Breast epithelium (tissue), 4 donors: ENCODE measurements at places on chromosomes 1 and 21. TPM values are rescaled to one million over a fixed set of nuclear protein-coding genes. Genes with fewer than 3 reads are reported as not detected.

DNA sequence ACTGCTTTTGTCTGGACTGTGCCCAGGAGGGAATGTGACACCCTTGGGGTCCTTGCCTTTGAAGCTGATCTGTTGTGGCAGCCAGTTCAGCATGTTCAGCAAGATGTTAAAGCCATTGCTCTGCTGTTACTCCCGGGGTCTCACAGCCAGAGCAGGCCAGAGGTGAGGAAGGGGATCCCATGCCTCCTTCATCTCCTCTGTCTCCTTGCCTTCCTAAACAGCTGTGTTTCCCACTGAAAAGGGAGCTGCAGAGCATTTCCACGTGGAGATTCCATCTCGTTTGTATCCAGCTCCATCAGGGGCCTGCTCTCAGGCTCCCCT, 135.8 kb upstream of the COL6A1 start:
- no peak for DNase-seq

- peak; percentile 62 for DNase-seq
These were observed 15.2 kb downstream of the POGZ start for GRCh38 chr1:151443846-151444782.

- no peak for DNase-seq
These were observed 7.6 kb downstream of the SLC25A24 start for GRCh38 chr1:108192581-108192980.

DNA sequence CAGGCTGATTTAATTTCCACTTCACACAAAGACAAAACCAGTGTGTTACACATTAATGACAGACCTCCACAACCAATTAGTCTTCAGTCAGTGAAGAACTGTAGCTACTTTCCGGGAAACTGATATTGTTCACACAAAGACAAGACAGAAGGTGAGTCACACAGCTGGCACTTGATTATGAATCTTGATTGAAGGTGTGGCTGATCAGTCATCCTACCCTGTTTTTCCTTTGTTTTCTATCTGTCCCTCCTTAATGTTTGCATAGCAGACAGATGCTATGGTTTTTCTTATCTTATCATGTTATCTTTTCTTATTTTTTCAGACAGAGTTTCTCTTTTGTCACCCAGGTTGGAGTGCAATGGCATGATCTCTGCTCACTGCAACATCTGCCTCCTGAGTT, 185.1 kb upstream of the GREM2 start:
- no peak for DNase-seq

The FMO3 gene
- total RNA-seq = 6.1 TPM

DNA sequence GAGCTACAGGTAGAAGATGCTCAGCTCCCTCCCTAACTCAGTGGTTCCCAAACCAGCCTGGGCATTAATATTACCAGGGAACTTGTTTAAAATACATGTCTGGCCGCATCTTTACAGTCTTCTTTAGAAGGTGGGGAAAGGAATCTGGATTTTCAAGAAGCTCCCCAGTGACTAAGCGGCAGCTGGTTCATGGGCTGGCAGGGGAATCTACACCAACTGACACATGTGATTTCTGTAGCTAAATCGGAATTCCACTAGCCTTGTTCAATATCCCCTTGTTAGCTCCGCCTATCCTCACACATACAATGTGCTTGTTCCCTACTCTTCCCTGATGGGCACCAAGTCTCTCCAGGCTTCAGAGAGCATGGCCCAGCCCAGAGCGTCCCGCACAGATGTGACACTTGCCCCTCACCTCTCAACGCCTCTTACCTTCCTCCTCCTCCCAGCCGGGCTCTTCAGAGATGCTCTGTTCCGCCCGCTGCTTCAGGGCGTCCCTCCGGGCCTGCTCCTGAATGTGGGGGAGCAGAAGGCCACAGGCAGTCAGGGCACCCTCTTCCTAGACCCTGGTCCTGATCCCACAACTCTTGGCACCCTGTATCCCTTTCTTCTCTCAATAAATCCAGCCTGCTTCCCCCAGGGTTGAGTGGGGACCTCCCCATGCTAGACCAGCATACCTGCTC, 15.3 kb downstream of the TSSK3 start:
- DNase-seq = no peak

DNA sequence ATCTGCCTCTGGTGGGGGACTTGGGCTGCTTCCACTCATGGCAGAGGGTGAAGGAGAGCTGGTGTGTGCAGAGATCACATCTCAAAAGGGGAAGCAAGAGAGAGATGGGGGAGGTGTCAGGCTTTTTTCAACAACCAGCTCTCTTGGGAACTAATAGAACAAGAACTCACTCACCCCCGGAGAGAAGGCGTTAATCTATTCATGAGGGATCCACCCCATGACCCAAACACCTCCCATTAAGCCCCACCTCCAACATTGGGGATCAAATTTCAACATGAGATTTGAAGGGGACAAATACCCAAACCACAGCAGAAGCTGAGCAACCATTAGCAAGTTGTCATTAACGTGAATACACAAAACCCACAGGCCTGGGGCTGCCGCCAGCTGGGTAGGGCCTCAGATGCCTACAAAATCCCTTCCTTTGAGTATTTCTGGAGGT, 12.0 kb upstream of the VWA5B1 start:
- DNase-seq = no peak

- DNase-seq = no peak
These were observed 23.7 kb downstream of the RWDD3 start for GRCh38 chr1:95257758-95258157.

GRCh38 chr1:31244326-31244725, 4.6 kb upstream of the NKAIN1 start:
- no peak for DNase-seq

DNA sequence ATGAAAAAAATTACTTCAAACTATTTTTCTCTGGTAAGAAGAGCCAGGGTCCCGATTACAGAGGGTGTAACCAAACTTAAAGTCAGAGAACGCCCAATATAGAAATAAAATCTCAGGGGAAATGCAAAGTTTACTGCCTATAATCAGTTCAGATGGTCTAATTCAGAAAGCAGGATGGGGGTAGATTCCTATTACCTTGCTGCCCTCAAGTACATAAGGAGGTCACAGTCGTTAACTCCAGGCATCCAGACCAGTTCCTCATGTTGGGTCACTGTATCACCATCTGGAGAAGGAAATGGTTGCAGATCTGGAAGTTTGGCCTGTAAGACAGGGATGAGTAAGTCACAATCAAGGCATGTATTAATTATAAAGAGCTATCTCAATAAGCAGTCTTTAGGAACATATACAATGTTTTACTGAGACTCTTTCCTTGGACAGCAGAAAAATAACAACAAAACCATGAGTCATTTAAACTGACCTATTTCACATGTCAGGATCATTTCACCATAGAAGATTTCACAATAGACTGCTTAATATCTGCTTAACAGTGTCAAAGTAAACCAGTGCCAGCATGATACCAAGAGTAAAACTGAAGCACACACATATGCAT, 179.4 kb downstream of the SLC45A1 start:
- no peak for DNase-seq

- DNase-seq = no peak
These were observed 4.3 kb downstream of the REN start for GRCh38 chr1:204161609-204162493.

GRCh38 chr1:169175461-169175860, 69.0 kb downstream of the ATP1B1 start:
- no peak for DNase-seq
